ENCODE measurements at places on chromosomes 3 and 15.

GRCh38 chr3:104561324-104561723 is 805.4 kb upstream of the ALCAM start:
- no peak for DNase-seq

DNA sequence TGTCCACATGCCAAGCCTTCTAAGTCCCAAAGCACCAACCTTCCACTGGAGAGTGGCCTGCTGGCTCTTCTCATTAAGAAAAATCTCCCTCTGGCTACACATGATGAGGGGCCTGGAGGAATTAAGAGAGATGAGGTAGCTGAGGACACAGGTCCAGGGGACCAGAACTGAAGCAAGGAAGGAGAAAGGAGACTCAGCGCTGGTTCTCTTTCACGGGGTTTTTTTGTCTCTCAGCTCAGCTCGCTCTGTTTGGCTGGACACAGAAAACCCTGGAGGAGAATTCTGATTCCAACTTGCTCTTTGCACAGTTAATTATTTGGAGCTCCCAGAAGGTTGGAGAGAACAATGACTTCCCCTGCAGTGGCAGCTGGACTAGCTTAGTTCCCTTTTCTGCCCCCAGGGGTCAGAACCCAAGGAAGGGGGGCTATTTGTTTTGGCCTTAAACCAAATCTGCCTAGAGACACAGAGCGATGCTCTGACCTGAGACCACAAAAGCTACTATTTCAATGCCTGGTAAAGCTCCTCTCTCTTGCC is 507.6 kb downstream of the FHIT start:
- no peak for DNase-seq

GRCh38 chr3:164222197-164222596 is 856.1 kb downstream of the SI start:
- DNase-seq: no peak

DNA sequence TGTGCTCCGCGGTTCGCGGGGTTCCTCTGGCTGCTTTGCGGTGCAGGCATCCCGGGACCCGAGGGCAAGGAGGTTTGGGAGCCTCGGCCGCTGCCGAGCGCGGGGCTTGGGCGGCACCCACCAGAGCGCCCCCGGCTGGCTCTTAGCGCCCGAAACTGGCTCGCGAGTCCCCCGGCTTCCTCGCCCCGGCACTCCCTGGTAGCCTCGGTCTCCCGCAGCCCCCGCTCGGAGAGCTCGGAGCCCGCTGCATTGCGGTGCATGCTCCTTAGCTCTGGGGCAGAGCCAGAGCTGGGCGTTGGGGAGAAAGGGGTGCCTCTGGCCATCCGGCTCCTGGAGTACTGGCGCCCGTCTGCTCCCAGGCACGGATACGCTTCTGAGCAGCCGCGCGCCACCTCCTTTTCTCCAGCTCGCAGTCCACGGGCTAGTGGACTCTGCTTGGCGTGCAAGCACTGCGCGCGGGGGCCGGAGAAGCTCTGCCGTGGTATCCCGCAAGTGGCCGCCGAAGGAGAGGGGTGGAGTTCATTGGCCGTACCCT is 753 bp downstream of the EPHB1 start:
- DNase-seq: no peak

Measured in activated effector memory CD4-positive, alpha-beta T cell treated with anti-CD3 and anti-CD28 coated beads, Interleukin-2, amount 50 U/mL, for 16 hours (primary cell).